ENCODE measurements at places on chromosomes 6 and 20. TPM values are rescaled to one million over a fixed set of nuclear protein-coding genes. Genes with fewer than 3 reads are reported as not detected.

Gene FRK
- 13.5 TPM for total RNA-seq

Gene JPH2
- total RNA-seq: 24.3 TPM

Gene KIAA0408
- total RNA-seq: 8.9 TPM

Gene GGT7
- 13.9 TPM for total RNA-seq

Gene ENPP4
- total RNA-seq: 24.0 TPM

Gene COL20A1
- total RNA-seq: not detected

Gene TEAD3
- total RNA-seq: 67.7 TPM

Gene SMLR1
- total RNA-seq: not detected

Gene PSORS1C2
- not detected for total RNA-seq

GRCh38 chr6:113364766-113365165 is 492.4 kb upstream of the MARCKS start:
- DNase-seq: no peak

GRCh38 chr6:159399751-159400221 is 230.6 kb downstream of the FNDC1 start:
- no peak for DNase-seq

GRCh38 chr6:25302677-25303128 is 23.5 kb downstream of the CARMIL1 start:
- no peak for DNase-seq

DNA sequence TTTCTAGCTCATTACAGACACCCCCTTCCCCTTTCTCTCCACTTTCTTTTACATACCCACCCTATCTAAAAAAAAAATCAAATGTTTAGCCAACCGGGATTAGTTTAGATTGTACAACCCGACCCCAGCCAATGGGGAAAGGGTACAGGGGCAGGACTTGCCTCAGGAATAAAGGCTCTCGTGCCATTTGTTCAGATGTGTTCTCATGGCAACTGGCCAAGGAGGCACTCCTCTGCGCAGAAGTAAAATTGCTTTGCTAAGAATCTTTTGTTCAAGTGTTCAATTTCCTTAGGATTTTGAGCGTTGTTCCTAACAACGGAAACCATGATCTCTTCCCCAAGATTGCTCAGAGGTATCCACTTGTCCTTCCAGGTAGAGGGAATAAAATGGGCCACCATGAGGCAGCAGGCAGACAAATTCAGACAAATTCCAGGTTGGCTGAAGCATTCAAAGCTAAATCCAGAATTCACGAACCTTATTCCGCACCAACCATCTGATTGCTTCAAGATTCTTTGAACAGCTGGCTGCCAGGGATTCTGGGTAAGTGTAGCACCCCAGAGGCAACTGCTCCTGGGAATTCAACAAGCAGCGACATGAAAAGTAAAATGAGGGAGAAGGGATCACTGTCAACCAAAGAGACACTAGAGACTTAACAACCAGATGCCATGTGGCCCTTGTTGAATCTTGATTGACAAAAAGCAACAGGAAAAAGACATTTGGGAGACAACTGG is 431.8 kb downstream of the PREX1 start:
- no peak for DNase-seq

DNA sequence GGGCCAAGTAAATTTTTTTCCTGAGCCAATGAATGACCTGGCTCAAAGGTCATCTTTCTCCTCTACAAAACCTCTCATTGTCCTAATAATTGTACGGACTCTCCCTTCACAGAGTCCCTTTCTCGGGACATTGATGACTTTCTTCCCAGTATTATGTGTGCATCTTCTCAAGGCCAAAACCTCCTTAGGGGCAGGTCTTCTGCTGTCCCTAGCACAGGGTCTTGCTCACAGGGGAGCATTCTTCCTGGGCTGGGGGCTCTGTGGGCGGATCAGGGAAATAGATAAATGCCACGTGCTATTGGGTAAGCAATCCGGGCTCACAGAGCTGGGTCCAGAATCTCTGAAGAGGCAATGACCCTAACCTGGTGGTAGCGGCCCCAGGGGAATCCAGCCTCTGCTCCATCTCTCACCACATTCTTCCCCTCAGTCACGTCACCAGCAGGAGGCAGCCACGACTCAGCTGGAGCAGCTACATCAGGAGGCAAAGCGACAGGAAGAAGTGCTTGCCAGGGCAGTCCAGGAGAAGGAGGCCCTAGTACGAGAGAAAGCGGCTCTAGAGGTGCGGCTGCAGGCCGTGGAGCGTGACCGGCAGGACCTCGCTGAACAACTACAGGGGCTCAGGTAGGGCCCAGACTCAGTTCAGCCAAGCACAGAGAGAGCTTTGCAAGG is 23.5 kb downstream of the CEP250 start:
- peak; percentile 24 for DNase-seq

GRCh38 chr6:100185615-100186014 is 191.6 kb upstream of the MCHR2 start:
- no peak for DNase-seq

DNA sequence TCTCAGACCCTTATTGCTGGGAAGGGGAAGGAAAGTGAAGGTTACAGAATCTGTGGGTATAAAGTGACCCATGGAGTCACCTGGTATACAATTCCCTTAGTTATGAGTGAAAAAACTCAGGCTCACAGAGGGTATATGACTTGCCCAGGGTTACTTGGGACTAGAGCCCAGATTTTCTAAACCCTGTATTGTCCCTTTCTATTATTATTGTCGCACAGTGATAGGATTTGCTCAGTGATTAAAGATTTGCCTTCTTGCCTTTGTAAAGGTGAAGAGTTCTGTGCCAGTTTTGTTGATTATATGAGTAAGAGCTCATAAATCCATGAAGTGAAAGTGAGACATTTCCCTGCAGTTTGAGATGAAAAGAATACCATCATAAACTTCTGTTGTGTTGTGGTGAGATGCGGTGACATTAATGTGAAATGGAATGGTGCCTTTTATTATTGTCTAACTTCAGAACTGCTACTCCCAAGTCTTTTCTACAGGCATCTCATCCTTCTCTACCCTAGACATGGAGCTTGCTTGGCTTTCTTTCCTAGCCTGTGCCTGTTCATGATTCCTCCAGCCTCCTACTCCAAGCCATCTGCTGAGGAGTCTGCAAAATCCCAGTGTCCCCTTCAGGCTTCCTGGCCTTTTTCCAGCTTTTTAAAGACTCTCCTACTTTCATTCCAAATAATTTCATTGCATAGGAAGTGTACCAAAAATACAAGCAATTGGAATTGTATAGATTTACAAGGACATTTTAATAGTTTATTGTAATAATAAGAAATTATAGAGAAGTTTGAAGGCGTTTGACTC is 33.5 kb upstream of the ADIG start:
- DNase-seq: no peak

DNA sequence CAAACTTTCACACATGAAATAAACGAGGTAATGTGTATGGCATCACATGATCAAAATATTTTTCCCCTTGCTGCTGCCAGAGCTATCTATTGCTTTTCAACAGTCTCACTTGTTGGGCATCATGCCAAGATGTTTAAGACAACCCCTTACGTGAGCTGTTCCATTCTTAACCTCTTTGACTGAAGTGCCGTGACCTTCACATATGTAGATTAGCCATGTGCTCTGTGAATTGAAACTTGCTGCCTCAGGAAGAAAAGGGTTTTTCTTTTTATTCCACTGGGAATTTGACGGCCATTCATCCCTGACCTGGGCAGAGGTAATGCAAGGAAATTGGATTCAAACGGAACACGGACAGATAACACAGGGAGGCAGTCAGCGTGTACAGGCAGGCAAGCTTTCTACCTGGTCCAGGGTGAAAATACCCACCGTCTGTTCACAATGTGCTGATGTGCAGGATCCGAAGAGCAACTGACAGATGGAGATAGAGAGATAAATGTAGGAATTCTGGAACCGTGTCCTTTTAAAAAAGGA is 14.2 kb downstream of the ARID1B start:
- no peak for DNase-seq

GRCh38 chr20:38426006-38426897 is 8.9 kb downstream of the SNHG17 start:
- no peak for DNase-seq

GRCh38 chr20:40110311-40110831 is 578.7 kb downstream of the MAFB start:
- DNase-seq: no peak

- no peak for DNase-seq
Observed at GRCh38 chr6:148513145-148514071, 170.8 kb downstream of the SASH1 start.

GRCh38 chr20:51058017-51058416 is 35.1 kb upstream of the KCNG1 start:
- no peak for DNase-seq

- no peak for DNase-seq
Observed at GRCh38 chr6:124203101-124203811, 399.6 kb downstream of the NKAIN2 start.

GRCh38 chr6:142542704-142543233 is 241.0 kb downstream of the ADGRG6 start:
- DNase-seq: peak; percentile 25

DNA sequence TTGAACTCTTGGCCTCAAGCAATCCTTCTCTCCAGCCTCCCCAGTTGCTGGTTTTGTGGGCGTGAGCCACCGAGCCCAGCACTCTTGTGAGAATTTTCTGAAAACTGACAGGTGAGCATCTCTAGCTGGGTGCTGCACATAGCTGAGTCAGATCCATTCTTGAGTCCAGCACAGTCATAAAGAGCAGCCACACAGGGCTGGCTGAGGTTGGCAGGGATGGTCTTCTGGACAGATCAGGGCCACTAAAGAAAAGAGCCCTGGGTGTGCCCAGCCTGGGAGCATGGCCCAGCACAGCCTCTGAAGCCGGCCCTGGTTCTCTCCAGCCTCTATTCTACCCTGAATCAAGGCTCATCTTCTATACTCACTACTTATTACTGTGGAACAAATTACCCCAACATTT is 11.5 kb downstream of the DLGAP4 start:
- no peak for DNase-seq

DNA sequence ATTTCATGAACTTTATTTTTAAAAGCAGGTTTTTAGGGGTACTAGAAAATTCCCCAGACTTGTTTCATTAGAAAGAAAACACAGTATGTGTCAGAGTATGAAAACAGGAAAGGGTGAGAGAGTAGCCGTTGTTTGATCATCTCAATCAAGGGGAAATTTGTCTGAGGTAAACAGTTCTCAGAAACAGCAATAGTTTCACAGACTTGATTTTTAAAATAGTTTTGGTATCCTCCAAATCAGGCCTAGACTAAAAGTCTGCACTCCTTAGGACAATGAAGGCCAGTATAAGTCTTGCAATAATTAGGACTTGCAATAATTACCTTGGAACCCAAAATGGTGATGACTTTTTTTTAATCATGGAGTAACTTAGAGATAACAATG is 176.6 kb upstream of the TAB2 start:
- no peak for DNase-seq

- no peak for DNase-seq
Observed at GRCh38 chr6:146544616-146545182, 1.1 kb downstream of the RAB32 start.

GRCh38 chr6:49515485-49516146 is 15.9 kb downstream of the GLYATL3 start:
- DNase-seq: no peak

DNA sequence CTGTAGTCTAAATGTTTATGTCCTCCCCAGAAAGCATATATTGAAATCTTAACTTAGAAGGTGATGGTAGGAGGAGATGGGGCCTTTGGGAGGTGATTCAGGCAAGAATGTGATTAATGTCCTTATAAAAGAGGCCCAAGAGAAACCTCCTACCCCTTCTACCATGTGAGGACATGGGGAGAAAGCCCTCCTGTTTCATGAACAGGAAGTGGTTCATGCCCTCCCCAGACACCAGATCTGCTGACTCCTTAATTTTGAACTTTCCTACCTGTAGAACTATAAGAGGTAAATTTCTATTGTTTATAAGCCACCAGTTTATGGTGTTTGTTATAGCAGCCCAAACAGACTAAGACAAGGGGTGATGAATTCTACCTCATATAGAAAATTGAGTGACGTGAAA is 8.7 kb upstream of the ECT2L start:
- DNase-seq: no peak

DNA sequence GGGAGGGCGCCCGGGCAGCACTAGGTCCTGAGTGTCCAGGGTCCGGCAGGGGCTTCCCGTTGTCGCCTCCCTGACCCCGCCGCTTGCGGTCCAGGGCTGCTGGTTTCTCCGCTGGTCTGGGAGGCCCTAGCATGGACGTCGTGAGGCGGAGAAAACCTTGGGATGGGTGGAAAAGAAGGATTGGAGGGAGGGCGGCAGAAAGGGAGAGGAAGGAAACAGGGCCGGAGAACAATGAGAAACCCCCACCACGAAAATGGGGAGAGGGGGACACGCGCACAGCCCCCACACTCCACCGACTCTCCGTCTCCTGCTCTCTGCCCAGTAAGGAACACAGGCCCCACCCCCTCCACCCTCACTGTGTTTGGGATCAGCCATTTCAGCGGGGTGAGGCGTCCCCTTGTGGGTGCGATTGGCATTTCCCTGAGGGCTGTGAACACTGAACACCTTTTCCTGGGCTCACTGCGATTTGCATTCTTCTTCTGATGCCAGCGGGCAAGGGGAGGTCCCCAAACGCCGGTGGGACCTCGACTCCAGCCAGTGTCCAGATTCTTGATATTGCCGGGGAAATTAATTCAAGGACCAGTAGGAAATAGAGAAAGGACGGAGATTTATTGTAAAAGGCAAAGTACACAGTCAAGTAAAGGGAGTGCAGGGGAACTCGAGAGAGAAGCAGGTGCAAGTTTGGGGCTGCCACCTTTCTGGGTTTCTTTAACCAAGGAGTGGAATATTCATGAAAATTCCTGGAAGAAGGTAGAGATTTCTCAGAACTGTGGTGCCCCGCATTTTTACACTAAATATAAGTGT is 3.3 kb upstream of the RAET1G start:
- peak; percentile 93 for DNase-seq

DNA sequence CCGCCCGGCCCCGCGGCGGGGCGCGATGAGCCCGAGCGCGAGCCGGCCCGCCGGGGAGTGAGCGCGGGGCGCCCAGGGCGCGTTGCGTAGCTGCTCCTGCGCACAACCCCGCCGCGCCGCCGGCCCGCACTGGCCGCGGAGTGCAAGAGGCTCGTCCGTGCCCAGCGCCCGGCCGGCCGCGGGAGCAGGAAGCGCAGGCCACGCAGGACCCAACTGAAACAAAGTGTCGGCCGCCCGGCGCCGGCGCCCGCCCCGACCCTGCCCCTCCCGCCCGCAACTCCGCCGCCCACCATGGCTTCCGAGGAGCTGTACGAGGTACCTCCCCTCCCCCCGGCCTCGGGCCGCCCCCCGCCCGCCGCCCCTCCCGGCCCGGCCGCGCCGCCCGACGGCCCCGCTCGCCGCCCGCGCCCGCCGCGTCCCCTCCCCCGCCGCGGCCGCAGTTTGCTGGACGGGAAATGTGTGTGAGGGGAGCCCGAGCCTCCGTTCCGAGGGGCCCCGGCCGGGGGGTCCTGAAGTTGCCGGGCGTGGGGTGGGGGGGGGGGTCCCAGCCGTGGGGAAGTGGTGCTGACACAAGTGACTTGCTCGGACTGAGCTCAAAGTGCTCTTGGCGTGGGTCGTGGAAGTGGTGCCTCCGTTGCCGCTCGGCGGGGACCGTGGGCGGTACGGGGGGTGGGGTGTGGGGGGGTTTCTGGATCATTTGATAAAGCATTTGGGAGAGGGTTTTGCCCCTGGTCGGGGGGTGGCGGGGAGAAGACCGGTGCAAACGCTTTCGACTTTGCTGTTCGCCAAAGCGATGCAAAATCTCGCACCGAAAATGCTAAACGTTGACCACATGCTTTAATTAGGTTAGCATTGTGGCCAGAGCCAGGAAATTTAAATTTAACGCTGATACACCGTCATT is 539 bp downstream of the CDYL start:
- DNase-seq: peak; percentile 50

Measured in transverse colon (tissue), 4 donors.